Activated naive CD4-positive, alpha-beta T cell (primary cell): ENCODE measurements at places on chromosomes 1 and 21.

GRCh38 chr1:198889101-198889500 is 250.3 kb downstream of the PTPRC start:
- no peak for DNase-seq

DNA sequence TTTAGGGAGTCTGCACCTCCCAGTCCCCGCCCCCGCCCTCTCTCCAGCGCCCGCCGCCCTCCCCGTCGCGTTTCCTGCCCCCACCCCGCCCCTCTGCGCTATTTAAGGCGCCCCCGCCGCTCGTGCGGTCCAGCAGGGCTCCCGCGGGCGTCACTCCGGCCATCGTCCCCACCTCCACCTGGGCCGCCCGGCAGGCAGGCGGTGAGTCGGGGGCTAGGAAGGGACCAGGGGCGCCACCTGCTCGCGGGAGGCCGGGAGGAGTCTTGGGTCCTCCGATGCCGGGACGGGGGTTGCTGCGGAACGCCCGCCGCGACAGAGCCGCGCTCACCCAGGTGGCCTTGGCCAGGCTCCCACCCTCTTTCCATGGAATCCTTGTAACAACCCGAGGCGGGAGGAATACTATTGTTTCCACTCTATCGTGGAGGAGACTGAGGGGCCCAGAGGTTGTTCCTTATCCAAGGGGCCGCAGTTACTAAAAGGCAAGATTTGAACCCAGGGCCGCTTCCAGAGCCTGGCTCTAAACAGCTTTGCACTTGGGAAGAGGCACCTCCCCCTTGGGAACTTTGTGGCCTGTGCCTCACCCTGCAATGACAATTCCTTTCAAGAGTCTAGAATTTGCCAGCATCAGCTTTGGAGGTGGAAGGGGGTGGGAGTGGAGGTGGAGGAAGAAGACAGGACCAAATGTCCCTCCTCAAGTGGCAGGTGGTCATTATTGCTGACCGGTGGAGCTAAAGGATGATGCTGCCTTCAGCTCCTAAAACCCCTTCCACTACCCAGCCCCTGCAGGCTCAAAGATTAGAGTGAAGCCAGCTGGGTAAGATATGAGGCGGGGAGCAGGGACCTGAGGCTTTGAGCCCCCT is at the start of gene GJA4:
Gene GJA4 (plus strand): TSS at position 132 of the 860 bp plus-strand sequence. CDS start 1,215 bp downstream, outside the sequence.
- no peak for DNase-seq

- no peak for DNase-seq
Measured at GRCh38 chr21:36803051-36803645, 104.2 kb downstream of the SIM2 start.

GRCh38 chr1:178060789-178061556 is 32.9 kb upstream of the RASAL2 start:
- no peak for DNase-seq

- DNase-seq, result no peak
Measured at GRCh38 chr1:219500327-219500897, 112.5 kb downstream of the ZC3H11B start.

- DNase-seq, result no peak
Measured at GRCh38 chr1:104868794-104869193, 1119.1 kb downstream of the AMY1C start.

GRCh38 chr1:112061056-112061455 is 71.6 kb upstream of the KCND3 start:
- no peak for DNase-seq

- no peak for DNase-seq
Measured at GRCh38 chr21:34621434-34622350, 6.8 kb upstream of the RCAN1 start.

- DNase-seq, result no peak
Measured at GRCh38 chr1:232982238-232982944, 32.0 kb downstream of the NTPCR start.

GRCh38 chr1:74502432-74502831 is 10.0 kb downstream of the LRRC53 start:
- DNase-seq, result no peak

GRCh38 chr1:237811633-237812032 is 79.1 kb downstream of the ZP4 start:
- no peak for DNase-seq

DNA sequence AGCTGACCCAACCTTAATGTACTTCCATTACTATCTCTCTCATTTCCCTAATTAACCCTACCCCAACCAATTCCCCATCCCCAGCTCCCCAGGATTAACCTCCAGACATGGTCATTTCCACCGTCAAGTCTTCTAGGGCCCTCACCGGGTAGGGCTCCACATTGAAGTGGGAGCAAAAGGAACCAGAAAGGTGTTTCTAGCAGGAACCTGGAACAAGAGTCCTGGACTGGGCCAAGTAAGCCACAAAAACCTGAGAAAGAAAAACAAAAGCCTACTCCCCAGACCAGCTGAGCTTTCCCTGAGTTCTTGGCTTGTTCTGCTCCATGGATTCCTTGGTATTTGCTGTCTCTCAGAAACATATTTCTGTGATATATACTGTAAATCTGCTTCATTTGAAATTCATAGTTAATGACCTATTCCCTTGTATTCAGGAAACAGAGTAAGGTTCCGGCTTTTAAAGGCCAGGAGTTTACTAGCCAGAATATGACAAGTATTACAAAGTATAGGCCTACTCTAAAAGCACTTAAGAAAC is 58.4 kb downstream of the SYF2 start:
- no peak for DNase-seq

DNA sequence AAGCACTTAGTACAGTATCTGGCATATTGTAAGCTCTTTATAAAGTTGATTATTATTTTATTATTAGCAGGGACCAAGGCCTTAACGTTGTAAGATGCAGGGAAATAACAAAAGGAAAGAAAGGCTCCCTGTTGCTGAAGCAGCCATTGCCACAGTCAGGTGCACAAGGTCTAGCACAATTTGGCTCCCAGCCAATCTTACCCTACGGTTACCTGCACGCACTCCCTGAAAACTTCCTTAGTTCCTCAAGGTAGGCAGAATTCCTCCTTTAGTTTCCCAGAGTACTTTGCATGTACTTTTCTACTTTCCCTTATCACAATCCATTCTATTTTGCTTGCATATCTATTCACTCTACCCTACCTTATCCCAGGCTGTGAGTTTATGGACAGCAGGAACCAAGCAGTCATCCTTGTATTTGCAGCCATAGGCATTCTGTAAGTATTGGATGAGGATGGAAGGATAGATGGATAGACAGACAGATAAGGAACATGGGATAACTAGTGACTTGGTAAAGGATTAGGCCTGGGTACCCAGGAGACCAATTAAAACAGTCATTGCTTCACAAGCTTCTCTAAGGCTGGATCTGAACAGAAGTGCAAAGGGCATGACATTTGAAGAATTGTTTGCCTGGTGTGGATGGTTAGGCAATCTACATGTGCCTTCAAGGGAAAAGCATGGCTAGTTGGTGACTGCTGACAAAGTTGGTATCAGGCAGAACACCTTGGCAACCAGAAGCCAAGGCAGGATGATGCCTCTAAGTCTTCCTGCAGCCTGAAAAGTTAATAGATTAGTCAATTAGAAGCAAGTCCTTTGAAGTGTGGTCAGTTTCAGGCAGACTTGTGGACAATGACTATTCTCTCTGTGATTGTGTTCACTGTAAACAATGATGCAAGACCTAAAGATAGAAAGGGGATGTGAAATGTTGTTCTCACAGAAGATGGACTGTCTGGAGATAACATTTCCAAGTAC is 20.8 kb upstream of the JAK1 start:
- no peak for DNase-seq

GRCh38 chr1:180156631-180157091 is 2.0 kb downstream of the QSOX1 start:
- no peak for DNase-seq

DNA sequence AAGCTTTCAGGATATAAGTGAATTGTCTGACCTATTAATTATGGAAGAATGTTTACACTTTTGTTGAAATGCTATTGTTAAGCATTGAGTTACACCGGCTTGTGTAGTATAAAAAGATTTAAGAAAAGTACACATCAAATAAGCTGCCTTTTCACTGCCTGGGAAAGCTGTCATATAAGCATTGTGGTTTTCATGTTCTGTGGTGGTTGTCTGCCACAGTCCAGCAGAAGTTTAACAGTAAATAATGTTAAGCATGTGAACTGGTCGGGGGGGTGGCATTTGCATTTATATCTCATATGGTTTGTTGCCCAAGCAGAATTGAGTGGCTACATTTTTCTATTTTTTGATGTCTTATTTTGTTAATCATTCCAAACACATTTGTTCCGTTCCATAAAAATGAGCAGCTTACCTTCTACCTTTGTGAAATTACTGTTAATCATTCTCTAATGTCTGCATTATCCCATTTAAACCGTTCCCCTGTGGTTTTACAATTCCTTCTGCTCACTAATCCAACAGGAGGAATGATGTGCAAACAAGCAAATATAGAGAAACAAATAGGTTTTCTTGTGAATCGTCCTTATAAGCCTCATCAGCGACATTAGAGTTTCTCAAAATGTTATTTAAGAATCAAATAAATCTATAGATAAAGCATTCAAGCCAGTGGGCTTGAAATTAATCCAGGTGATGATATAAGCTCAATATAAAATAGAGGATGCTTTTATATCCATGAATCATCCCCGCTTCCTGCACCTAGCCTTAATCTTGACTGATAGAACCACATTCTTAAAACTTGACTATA is 160.8 kb upstream of the SAMSN1 start:
- no peak for DNase-seq

- no peak for DNase-seq
Measured at GRCh38 chr1:41875487-41875886, 43.2 kb downstream of the HIVEP3 start.

- DNase-seq, result no peak
Measured at GRCh38 chr21:37912616-37913015, 3.6 kb downstream of the KCNJ6 start.

- no peak for DNase-seq
Measured at GRCh38 chr1:224543453-224543852, 72.7 kb upstream of the CNIH3 start.

DNA sequence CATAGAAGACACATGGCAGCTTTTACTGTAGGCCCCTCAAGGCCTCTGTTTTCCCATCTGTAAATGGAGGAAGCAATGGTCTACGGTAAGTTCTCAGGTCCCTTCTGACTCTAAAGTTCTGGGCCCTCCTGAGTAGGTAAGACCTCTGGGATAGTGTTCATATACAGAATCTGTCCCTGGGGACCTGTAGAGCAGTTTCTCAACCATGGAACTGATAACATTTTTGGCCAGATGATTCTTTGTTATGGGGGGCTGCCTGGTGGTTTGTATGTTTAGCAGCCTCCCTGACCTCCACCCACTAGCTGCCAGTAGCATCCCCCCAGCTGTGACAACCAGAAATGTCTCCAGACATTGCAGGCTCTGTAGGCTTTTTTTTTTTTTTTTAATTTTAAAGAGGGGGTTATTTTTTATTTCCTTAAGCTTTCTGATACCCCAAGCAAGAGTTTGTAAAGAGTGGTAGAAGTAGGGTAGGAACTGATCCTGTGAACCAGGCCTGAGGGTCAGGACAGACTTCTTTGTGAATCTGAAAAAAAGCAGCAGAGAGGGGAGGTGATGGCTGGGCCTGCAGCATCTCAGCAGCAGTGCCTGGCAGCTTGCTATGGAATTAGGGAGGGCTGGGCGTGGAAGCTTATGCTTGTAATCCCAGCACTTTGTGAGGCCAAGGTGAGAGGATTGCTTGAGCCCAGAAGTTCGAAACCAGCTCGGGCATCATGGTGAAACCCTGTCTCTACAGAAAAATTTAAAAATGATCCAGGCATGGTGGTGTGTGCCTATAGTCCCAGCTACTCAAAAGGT is 20.2 kb upstream of the TCEA3 start:
- no peak for DNase-seq
